CD4-positive, alpha-beta T cell treated with Interleukin-15 for 4 hours (primary cell): ENCODE measurements at places on chromosomes 3 and 15.

GRCh38 chr15:76363251-76363650, 26.7 kb downstream of the ISL2 start:
- no peak for DNase-seq

- DNase-seq, result no peak
These were observed 7.7 kb downstream of the SELENOT start for GRCh38 chr3:150610785-150611184.

- DNase-seq, result no peak
These were observed 258.5 kb downstream of the PDCD6IP start for GRCh38 chr3:34056951-34057390.

DNA sequence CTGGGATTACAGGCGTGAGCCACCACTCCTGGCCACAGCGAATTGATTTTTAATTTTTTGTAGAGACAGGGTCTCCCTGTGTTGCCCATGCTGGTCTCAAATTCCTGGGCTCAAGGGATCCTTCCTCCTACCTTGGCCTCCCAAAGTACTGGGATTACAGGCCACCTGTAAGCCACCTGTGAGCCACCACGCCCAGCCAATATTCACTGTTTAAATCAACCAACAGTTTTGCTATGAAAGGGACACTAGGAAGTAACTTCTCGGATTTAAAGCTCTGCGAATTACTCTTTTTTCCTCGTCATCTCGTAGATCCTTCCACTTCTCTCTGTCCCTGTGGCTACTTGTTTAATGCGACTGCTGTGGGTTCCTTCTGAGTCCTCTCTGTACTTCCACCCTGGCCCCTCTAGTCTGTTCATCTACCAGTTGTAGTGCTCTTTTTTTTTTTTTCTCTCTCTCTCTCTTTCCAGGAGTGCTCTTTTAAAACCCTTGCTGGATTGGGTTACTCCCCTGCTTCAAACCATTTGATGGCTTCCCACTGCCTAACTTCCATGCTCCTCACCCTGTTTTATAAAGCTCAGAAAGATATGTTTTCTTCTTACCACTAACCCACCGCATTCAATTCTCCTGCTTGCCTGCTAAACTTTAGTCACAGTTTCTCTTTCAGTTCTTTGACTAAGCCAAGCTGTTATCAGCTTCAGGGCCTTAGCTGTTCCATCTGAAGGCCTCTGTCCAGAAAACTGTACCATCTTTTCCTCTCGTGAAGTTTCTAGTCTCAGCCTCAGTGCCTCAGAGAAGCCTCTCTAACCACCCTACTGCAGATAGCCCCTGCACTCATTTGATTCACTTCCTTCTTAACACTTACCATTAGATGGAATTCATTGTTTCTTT, 12.4 kb downstream of the RTF1 start:
- no peak for DNase-seq

- no peak for DNase-seq
These were observed 11.0 kb downstream of the TMEM45A start for GRCh38 chr3:100503448-100503847.

GRCh38 chr15:45802140-45802539, 167.3 kb downstream of the SQOR start:
- DNase-seq, result no peak

DNA sequence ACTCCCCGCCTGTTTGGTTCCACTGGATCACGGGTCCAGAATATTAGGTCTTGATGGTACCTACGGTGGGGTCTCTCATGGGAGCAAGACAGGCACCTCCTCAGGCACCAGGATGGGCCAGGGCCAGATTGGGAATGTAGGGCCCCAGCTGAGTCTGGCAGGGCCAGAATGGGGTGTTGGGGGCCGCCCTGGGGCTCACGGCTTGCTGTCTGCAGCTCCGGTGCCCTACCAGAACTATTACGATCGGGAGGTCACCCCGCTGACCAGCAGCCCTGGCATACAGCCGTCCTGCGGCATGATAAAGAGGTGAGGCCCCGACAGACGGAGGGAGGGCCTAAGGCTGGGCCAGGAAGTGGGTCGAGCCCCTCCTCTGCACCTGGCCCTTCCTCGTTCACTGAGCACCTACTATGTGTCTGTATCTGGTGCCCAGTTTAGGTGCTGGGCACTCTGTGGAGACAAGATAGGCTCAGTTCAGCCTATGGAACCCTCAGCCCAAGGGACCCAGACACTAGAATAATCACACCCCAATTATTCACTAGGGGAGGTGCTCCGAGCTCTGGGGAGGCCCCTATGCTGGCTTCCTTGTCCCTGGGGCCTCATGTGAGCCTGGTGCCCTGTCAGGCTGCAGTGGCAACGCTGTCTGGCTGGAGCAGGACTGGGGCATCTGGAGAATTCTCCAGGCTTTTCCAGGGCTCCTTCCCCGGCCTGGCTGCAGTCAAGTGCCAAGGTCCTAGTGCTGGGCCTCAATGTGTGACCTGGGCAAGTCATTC, 37.9 kb downstream of the PSTPIP1 start:
- DNase-seq, result no peak

GRCh38 chr3:35946854-35947515, 307.7 kb downstream of the ARPP21 start:
- no peak for DNase-seq

DNA sequence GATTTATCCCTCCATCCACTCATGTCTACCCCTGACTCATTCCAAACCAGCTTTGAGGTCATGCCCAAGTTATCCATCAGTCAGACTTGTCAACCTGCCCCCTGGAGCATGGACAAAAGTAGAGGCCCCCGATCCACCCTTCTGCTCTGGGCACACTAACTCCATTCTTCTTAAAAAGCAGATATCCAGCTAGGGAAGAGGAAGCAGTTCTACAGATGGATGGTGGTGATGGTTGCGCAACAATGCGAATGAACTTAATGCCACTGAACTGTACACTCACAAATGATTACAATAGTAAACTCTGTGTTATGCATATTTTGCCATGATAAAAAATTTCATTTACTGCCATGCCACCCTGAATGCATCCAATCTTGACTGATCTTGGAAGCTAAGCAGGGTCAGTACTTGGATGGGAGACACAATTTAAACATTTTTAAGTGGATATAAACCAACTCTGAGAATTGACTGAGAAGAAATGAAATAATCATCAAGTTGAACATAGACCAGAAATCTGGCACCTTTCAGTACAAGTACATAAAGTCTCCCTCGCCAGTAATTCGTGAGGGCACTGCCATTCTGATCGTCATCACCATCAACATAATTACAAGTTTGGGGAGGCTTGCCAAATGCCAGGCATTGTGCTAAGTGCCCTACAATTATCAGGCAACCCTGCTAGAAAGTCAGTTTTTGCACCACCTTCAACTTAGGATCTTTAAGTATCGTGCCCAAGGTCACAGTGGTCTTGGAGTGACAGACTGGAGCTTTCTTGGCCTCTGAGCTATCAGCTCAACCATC, 124.8 kb downstream of the ATP10A start:
- DNase-seq, result no peak

- peak; percentile 40 for DNase-seq
These were observed 153.5 kb upstream of the LPP start for GRCh38 chr3:188000361-188000861.
